Activated CD4-positive, alpha-beta T cell treated with anti-CD3 and anti-CD28 coated beads for 1 hour (primary cell): ENCODE measurements at places on chromosomes 13 and 19.
A peak's percentile ranks its signal among the peaks of the same experiment; 100 is the strongest.

DNA sequence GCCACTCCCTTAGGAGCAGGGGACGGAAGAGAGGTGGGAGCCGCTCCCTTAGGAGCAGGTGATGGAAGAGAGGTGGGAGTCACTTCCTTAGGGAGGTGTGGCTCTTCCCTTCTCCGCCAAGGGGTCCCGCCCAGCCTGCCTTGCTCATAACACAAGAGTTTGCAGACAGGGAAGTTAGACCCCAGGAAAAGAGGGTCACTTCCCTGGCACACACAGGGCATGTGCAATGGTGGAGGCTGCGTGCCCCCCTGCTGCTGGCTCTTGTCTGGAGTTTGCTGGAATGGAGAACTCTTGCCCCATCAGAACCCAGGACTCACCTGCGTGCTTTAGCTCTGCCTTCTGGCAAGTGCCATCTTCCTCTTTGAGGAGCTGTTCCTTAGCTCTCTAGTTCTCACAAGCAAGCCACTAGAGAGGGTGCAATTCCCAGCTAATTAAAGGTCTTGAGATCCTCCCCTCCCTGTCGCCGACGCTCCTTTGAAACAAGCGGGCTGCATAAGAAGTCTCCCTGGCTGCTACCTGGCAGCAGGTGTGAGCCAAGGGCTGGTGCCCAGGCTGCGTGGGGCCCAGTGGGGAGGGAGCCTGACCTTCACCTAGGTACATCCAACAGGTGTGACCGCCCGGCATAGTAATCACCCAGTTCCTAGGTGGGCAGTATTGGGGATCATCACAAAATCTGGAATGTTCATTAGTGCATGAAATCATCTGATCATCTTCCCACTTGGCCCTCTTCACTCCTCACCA, 281.6 kb downstream of the ZNF536 start:
- DNase-seq, result no peak

DNA sequence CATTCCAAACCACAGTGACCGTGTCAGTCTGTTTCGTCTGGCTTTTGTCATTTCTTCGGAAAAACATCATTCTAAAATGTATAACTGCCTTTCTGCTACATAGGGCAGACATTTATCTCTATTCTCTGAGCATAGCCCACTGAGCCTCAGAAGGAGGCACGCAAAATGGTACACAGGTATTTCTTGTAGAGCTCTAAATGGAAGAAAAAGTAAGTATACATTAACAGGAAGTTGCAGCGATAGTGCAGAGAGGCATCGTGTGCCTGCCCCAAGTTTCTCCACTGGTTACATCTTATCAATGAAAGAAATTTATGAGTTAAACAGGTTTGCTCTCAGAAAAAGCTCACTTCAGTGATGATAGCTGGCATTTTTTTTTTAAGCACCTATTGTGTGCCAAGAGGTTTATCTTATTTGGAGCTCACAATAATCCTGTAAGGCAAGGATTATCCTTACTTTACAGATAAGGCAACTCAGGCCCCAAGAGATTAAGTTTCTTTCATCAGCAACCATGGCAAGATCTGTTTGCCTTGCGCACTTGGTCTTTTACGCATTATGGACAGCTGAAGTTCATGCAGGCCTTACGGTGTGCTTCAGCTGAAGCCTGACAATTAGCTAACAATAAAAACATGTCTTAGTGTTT, 1.2 kb upstream of the RCBTB2 start:
- DNase-seq, result no peak

- DNase-seq, result peak; percentile 47
These were observed 1.3 kb upstream of the FFAR1 start for GRCh38 chr19:35346193-35347052.

- no peak for DNase-seq
These were observed 560.9 kb upstream of the PCDH9 start for GRCh38 chr13:67791047-67791446.

DNA sequence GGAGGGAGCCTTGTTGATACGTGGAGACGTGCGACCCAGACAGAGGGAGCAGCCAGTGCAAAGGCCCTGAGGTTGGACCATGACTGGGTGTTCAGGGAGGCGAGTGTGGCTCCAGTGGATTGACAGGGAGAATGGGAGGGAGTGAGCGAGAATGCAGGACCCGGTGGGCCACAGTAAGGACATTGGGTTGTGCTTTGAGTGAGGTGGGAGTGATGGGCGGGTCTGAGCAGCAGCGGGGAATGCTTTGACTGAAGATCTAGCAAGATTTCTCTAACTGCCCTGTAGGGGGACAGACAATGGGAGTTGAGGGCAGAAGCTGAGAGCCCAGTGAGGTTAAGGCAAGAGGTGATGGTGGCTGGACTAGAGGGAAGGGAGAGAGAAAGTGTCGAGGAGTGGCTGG, 7.7 kb upstream of the NANOS2 start:
- DNase-seq, result no peak

- no peak for DNase-seq
These were observed 2.0 kb downstream of the MISP start for GRCh38 chr19:752652-753517.

GRCh38 chr13:42041684-42042035, 6.8 kb upstream of the DGKH start:
- no peak for DNase-seq

DNA sequence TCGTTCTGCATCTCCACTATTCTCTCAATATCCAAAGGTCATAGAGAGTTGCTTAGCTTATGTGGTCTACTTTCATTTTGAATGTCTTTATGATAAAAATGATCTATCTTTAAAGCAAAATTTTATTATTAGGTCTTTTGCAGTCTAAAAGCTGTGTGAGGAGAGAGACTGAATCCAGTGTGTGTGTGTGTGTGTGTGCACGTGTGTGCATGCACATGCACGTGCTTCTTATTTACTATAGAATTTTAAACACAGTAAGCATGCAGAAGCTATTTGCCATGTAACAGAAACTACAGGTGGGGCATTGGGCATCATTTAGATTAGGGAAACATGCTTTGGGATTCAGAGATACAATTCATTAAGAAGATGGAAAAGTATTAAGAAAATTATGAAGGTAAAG, 136.0 kb upstream of the SPRY2 start:
- no peak for DNase-seq

DNA sequence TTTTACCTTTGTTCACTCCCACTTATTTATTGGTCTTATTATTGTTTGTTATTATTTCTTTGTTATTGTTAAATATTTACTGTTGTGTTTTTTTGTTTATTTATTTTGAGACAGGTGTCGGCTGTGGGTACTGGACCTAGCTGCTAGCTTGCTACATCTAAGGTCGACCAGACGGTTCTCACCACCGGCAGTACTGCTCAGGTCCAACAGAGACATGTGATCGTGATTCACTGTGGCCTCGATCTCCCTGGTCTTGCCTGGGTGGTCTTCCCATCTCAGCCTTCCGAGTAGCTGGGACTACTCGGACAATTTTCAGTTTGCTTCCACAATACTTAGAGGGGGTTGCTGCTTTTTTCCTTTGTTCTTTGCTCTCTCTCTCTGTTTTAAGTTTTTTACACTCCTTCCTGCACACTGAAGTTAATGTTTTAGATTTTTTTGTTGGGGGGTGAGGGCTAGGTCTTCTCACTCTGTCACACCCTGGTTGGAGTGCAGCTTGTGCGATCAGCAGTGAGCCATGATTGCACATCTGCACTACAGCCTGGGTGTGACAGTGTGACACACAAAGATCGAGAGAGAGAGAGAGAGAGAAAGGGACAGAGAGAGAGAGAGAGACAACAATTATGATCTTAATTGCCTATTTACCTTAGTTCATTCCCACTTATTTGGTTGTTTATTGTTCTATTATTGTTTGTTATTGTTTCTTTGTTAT, 1432.4 kb downstream of the UQCRFS1 start:
- DNase-seq, result no peak
